Colonic mucosa (tissue), 4 donors: ENCODE measurements at places on chromosomes 13 and 19. TPM values are rescaled to one million over a fixed set of nuclear protein-coding genes. Genes with fewer than 3 reads are reported as not detected.

Gene CACNA1A
- 6.1 TPM for total RNA-seq

Gene GJB6
- total RNA-seq, result not detected

Gene SIX5
- total RNA-seq, result 11.0 TPM

Gene SHD
- total RNA-seq, result 19.3 TPM

Gene GNA15
- 1.6 TPM for total RNA-seq

Gene TEX26
- total RNA-seq, result not detected

Gene FGF22
- not detected for total RNA-seq

- no peaks in the 10 kb centered on the region for H3K27me3 ChIP-seq
- no peak overlapping the region for H3K4me3 ChIP-seq
- H3K4me1 ChIP-seq, result no peaks in the 10 kb centered on the region
- DNase-seq, result no peak
- H3K36me3 ChIP-seq, result no peaks in the 10 kb centered on the region
Observed at GRCh38 chr13:94259984-94260383, 219.5 kb downstream of the DCT start.

DNA sequence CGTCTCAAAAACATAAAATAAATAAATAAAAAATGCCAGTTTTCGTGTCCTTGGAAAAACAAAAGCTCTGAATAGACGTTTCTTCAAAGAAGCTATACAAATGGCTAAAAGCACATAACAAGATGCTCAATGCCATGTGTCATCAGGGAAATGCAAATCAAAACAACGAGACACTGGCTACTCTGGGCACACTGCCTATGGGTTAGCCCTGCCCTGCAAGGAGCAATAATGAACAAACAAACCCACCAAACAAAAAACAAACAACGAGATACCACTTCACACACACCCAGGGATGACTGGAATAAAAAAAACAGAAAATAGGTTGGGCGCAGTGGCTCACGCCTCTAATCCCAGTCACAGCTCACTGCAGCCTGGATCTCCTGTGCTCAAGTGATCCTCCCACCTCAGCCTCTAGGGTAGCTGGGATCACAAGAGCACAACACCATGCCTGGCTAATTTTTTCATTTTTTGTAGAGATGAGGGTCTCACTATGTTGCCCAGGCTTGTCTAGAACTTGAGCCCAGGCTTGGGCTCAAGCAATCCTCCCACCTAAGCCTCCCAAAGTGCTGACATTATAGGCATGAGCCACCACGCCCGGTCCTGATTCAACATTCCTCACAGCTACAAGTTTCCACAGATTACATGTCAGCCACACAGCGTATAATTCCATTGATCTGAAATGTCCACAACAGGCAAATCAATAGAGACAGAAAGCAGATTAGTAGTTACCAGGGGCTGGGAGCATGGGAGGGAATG, 15.5 kb upstream of the ISYNA1 start:
- peaks cover 13% of the 10 kb centered on the region for H3K36me3 ChIP-seq
- no peak for DNase-seq
- H3K4me3 ChIP-seq, result no peak overlapping the region
- H3K27ac ChIP-seq, result no peak overlapping the region
- no peaks in the 10 kb centered on the region for H3K4me1 ChIP-seq
- no peaks in the 10 kb centered on the region for H3K27me3 ChIP-seq

- no peak overlapping the region for H3K4me3 ChIP-seq
- H3K4me1 ChIP-seq, result no peaks in the 10 kb centered on the region
- H3K27ac ChIP-seq, result no peak overlapping the region
Observed at GRCh38 chr13:88086577-88086976, 415.4 kb downstream of the SLITRK5 start.

DNA sequence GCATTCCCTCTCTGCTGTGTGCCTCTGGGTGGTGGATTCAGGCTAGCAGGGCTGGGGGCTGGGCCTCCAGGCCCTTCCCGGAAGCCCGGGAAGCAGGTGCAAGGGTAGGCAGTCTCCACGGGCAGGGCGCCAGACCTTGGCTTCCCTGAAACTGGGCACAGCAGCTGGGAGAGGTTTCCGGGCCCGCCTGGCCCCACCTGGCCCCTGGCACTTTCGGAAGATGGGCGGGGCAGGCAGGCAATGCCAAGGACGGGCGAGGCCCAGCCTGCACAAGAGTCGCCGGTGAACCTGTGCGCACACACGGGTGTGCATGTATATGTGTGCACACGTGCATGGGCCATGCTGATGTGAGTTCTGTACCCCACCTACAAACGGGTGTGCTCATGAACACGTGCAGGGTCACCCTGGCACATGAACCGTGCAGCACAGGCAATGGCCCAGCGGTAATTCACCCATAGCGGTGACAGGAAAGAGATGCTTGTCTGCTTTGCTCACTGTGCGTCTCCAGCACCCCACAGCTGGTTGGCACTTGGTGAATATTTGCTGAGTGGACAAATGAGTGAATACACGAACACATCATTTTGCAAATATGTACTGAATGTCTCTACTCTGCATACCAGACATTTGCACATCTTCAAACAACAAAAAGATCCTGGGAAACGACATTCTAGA, 15.3 kb downstream of the GADD45B start:
- DNase-seq, result peak; percentile 97
- peaks cover 4% of the 10 kb centered on the region for H3K27me3 ChIP-seq
- no peaks in the 10 kb centered on the region for H3K36me3 ChIP-seq
- H3K27ac ChIP-seq, result peak overlapping the region; percentile 16
- H3K4me1 ChIP-seq, result peaks cover 35% of the 10 kb centered on the region

GRCh38 chr19:55099557-55100506, 17.6 kb downstream of the PPP1R12C start:
- no peaks in the 10 kb centered on the region for H3K27me3 ChIP-seq

DNA sequence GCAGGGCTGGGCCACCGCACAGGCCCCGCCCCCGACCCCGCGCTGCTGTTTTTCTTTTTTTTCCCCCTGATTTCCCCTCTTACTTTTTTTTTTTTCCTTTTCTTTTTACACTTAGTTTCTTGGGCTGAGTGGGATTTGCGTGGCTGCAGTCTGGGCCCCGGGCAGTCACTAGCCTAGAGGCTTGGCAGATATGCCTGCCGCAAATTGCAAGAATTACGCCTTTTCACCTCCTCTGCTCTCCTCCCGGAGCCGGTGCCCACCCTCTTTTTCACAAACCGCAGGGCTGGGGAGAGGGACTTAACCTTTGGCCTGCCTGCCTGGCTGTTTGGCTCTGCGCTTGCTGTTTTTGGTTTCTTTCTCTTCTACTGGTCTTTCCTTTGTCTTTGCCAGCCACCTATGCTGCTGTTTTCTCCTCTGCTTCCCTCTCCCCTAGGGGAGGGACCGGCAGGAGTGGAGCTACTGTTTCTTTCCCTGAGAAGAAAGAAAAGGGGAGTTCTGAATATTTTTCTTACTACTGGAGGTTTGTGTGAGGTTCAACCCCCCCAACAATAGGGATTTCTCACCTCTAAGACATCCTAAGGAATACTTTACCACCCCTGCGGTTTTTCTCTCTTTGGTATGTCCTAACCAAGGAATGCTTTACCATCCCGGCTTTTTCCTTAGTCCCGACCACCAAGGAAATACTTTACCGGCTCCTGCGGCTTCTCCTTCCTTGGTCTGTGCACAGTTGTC, 11.0 kb downstream of the ZNF552 start:
- peak overlapping the region; percentile 88 for H3K27ac ChIP-seq
- peaks cover 12% of the 10 kb centered on the region for H3K4me1 ChIP-seq
- peak; percentile 62 for DNase-seq
- H3K36me3 ChIP-seq, result no peaks in the 10 kb centered on the region

DNA sequence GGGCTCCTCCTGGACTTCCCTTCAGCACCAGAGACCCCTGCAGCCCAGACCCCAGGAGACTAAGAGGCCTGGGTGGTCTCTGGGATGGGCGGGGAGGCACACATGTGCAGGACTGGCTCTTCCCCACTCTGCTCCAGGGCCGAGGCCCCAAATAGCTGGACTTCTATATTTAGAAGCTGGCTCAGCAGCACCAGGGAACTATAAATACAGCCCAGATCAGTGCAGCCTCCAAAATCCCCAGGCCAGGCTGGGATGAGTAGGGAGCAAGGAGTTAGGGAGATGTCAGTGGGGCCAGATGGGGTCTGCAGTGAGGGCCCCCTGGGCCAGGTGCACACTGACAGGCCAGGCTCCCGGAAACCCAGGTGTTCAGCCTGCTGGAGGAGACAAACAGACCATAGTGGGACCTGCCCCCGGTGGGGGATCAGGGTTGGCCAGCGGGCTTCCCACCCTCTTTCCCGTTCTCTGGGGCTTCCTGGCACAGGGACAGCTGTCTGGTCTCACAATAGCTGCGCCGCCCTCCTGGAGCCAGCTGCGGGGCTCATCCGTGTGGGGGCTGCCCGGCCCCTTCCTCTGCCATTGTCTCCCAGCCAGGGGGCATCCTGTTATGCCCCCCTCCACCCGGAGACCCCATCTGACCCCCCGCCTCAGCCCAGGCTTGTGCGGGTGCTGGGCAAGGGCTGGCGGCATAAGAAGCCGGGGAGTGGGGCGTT, 5.5 kb upstream of the ADGRE5 start:
- no peak overlapping the region for H3K4me3 ChIP-seq
- peak overlapping the region; percentile 60 for H3K27ac ChIP-seq
- H3K36me3 ChIP-seq, result no peaks in the 10 kb centered on the region
- H3K4me1 ChIP-seq, result peaks cover 17% of the 10 kb centered on the region

DNA sequence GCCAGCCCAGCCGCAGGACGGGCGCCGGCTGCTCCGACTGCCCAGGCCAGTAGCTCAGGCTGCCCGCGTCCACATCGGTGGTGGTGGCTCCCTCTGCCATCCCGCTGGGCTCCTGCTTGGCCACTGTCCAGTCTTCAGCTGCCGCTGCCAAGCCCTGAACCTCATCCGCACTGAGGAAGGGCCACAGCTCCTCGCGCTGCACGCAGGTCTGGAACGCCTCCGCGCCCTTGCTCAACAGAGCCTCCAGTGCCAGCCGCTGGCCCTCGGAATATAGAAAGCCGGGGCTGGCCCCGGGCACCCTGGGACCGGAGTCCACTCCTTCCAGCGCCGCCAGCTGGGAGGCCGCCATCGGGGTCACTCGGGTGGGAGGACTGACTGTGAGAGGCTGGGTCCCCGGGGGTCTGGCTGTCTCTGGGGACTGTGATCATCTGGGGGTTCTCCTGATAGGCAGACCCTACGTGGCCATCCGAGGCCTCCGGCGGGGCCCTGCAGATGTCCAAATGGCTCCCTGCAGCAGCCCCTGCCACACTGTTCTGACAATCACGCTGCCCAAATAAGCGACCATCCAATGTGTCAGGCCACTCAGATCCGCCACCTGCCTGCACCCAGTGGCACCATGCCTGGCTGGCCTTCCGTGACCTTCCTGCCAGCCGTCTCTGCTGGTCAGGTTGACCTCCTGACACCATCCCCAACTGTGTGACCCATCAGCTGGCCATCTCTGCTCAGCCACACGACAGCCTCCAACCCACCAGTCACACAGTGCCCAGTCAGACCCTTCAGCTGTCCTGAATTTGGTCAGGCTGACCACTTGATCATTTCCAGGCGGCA, 1.6 kb downstream of the FAM83E start:
- peak overlapping the region; percentile 51 for H3K4me3 ChIP-seq
- DNase-seq, result peak; percentile 68
- peaks cover 17% of the 10 kb centered on the region for H3K4me1 ChIP-seq

DNA sequence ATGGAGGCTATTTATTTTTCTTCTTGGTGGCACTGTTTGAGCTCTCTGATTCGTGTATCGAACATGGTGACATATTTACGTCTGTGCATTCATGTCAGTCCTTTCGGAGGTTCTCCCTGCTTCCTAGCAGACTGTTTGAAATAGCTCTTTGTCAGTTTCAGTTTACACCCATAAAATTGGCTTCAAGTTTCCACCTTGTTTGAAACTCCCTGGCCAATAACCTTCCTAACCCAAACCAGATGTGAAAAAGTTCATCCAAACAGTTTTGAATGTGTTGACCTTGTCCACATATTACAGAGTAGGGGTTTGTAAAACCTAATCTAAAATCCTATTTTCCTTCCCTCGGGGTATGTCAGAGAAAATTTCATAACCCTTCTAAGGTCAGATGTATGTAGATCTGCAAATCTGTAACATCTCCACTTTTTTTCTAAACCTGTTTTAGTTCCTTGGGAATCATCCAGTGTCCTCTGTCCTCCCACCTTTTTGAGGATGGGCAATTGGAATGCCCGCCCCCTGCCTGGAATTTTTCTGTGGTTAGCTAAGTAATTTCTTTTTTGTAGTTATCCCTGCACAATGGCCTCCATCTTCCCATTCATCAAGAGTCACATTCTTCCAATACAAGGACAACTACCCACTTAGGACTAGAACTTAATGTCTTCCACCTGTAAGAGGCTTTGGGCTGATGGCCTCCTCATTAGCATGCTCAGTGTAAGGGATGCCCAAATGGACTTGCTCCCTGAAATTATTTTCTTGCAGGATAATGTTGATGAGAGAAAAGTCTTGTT, 499.8 kb downstream of the GPC6 start:
- no peaks in the 10 kb centered on the region for H3K36me3 ChIP-seq
- H3K27me3 ChIP-seq, result no peaks in the 10 kb centered on the region
- no peak for DNase-seq
- H3K4me3 ChIP-seq, result no peak overlapping the region
- H3K27ac ChIP-seq, result no peak overlapping the region
- H3K4me1 ChIP-seq, result no peaks in the 10 kb centered on the region

DNA sequence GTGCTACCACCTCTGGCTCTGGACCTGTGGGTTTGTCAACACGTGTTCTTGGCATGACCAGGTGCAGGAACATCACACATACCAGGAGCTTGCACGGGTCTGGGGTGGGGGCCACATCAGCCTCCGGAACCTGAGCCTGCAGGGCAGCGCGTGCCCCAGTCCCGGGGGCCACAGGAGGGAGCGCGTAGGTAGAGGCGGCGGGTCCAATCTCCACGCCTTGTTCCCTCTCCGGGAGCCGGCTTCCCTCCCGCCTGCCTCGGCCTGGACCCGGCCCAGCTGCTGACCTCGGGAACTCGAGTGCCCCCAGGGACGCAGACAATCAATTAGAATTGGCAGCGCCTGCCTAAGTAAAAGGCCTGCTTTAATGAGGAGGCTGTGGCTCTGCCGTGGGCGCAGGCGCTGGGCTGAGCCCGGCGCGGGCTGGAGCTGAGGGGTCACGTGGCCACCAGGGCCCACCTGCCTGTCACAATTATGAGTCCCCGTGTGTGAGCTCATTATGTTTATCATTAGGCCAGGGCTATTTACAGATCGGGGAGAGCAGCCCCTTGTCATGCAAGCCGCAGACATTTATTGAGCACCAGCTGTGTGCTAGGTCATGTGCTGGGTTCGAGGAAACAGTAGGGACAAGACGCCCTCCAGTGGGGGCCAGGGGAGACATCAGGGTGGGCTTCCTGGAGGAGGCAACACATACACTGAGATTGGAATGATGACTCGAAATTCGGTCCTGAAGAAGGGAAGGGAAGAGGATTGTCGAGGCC, 32.2 kb upstream of the TNFAIP8L1 start:
- no peak overlapping the region for H3K27ac ChIP-seq
- H3K4me1 ChIP-seq, result no peaks in the 10 kb centered on the region
- DNase-seq, result no peak
- no peaks in the 10 kb centered on the region for H3K36me3 ChIP-seq
- H3K4me3 ChIP-seq, result no peak overlapping the region
